ENCODE measurements at places on chromosomes 6 and 20.
A peak's percentile ranks its signal among the peaks of the same experiment; 100 is the strongest.

DNA sequence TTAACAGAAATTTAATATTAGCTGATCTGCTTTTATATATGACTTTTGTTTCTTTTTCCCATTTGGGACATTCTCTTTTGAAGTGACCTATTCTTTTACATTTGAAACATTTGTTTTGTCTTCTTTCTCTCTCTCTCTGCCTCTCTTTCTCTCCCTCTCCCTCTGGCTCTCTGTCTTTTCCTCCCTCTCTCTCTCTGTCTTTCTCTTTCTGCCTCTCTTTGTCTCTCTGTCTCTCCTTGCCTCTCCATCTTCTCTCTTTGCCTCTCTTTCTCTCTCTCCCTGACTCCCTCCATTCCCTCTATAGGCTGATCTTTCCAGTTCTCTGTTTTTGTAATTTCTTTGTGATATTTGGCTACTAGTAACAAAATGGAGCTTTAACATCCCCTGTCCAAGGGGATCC, 52.0 kb upstream of the TULP1 start:
- no peak for DNase-seq

- DNase-seq, result no peak
Measured at GRCh38 chr6:98587555-98587954, 246.8 kb upstream of the POU3F2 start.

- no peak for DNase-seq
Measured at GRCh38 chr6:133594652-133595110, 294.2 kb upstream of the TCF21 start.

DNA sequence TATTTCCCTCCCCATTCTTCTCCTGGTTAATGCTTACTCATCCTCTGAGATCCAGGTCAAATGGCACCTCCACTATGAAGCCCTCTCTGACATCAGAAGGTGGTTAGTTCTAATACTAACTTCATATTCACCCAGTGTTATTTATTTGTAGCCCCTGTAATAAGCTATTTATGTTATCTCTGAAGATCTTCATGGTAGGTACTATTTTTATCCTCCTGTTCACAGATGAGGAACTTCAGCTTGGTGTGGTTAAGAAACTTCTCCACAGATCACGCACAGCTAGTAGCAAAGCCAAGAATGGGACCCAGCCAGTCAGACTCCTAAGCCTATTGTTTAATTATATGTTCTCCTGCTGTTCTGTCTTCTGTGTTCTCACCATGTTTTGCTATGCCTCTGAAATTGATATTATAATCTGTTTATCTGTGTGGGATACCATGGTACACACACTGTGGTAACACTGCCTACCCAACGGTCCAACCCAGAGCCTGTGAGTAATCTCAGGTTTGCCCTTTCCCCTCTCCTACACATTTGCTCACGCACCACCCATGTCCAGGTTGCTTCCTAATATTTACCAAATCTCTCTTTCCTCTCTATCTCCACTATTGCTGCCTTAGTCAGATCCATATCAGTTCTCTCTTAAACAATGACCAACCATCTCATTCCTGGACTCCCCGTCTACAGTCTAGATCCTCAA, 98.4 kb downstream of the IPCEF1 start:
- no peak for DNase-seq

GRCh38 chr6:169009628-169010027, 244.0 kb downstream of the THBS2 start:
- no peak for DNase-seq

GRCh38 chr6:27568226-27568897, 95.5 kb upstream of the ZNF184 start:
- DNase-seq, result no peak

DNA sequence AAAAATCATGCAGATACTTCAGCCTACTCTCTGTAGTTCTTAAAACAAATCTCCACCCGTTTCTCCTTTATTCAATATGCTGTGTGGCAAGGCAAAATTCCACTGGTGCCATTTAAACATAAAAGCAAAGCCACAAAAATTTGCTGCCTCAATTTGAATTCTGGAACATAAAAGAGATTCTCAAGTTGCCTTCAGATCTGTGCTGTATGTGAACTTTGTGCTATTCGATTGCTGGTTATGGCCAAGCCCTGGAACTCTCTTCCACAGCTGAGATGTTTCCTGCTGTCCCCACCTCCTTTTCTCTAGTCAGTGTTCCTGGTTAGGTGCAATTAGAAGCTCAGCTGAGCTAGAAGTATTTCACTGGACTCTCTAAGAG, 395.3 kb upstream of the BTBD3 start:
- no peak for DNase-seq

DNA sequence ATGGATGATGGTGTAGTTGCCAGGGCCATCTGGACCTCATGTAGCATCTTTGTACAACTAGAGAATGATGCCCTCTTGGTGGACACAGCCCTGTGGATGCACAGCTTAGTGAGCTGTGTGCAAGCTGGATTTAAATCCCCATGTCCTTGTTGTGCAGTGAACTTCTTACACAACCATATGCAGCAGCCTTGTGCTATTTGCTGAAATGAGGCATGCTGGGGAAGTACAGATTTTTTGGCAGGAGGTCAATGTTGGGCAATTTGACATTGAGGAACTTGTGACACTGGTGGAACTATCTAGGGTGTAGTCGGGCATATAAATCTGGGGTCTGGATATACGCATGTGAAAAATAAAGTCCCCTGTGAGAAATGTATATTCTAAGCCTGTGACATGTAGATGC, 5.8 kb upstream of the CDC5L start:
- DNase-seq, result no peak

DNA sequence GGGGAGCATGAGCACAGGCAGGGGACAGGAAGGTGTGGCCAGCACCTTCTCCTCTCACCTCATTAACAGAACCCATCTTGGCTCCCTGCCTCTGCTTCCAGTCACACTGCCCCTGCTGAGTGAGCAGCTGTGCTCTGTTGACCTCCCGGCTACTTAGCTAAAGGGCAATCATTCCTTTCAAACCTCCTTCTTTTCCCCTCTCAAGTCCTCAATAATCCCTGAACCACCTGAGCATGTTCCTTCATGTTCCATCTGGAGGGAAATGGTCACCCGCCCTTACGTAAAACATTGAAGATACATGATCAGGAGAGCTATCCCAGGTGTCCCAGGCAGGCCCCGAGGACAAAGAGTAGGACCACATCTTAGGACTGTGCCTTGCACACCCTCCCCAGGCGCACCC, 21.7 kb upstream of the MRPS10 start:
- no peak for DNase-seq

GRCh38 chr6:146056506-146056905, 27.6 kb downstream of the GRM1 start:
- DNase-seq, result no peak

DNA sequence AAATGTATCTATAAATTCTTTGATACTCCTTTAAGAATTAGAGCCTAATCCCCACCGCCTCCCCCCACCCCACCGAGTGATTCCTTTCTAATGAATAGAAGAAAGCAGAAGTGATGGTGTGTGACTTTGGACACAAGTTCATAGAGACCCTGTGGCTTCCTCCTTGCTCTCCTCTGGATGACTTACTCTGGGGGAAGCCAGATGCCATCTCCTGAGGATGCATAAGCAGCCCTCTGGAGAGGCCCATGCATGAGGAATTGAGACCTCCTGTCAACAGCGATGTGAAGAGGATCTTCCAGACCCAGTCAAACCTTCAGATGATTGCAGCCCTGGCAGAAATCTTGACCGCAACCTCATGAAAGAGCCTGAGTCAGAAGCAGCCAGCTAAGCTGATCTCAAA, 21.1 kb downstream of the AHCY start:
- no peak for DNase-seq

GRCh38 chr6:63295553-63296194, 24.1 kb downstream of the LGSN start:
- DNase-seq, result no peak

DNA sequence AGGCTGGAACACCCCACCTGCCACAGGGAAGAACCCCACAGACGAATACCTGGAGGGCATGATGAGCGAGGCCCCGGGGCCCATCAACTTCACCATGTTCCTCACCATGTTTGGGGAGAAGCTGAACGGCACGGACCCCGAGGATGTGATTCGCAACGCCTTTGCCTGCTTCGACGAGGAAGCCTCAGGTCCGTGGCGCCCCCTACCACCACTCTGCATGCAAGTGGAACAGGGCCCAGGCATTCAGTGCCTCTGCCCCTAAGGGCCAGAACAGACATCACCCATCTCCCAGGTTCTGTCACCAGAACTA, 6.6 kb downstream of the MYL9 start:
- no peak for DNase-seq

DNA sequence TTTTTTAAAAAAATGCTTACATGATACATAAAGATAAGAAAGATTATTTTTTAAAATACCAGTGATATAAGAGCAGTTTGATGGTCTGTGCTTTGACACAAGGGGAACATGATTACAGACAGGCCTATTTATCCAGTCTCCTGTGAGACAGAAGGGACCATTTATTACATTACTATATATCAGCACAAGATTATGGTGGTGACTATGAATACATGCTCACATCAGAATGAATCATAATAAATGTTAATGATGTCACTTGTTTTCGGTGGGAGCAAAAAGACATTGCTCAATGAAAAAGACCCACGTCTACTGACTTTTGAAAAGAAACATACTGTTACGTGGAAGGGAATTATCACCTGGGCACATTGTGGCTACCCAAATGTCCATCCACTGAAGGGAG, 455.1 kb downstream of the CDC5L start:
- DNase-seq, result no peak

- DNase-seq, result peak; percentile 5
Measured at GRCh38 chr6:151014404-151015100, 149.1 kb downstream of the MTHFD1L start.

DNA sequence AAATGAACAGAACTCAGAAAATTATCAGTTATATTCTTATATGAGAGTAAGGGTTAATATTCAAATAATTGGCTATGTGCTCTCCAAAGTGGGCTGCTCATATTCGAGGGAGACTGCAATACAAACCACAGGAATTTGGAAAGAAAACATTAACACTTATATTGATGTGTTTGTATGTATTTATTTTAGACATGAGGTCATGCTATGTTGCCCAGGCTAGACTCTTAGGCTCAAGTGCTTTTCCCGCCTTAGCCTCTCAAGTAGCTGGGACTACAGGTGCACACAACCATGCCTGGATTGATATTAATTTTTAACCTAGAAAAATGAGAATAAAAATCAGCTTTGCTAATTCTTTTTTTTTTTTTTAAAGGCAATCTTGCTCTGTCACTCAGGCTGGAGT, 35.0 kb downstream of the BTBD9 start:
- no peak for DNase-seq

- no peak for DNase-seq
Measured at GRCh38 chr20:64266988-64267387, 11.4 kb downstream of the PCMTD2 start.

DNA sequence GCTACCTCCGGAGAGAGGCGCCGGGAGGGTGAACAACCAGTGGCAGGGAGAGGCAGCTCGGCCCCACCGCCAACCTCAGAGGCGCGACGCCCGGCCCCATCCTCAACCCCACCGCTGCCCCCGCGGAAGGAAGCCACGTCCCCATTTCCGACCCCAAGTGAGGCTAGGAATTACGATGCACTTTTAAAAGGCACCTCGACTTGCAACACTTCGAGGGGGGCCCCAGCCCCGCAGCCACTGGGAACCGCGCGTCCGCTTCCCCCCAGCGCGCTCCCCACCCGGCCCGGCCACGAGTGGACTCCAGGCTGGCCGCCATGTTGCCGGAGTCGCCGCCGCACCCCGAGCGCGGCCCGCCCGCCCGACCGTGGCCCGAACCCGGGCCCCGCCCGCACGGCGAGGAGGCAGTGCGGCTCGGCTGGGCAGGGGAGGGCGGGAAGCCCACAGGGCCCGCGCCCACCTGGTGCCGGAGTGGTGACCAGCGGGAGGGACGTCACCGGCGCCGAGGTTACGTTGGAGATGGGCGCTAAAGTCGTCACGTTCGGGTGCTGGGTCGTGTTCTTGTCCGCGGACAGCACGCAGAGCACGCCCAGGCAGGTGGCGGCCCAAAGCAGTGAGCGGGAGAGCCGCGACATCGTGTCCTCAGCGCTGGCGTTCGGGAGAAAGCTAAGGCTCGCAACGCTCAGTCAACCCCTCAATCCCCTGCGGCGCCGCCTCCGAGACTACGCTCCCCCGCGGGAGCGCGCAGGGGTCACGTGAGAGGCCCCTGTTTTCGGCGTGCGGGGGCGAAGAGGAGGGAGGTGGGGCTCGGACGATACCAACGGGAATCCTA, at the start of gene CD164:
TSS of gene CD164 (minus strand) at position 721 of the 829 bp plus-strand sequence. CDS start at position 632, 89 bp downstream.
- DNase-seq, result peak; percentile 89

DNA sequence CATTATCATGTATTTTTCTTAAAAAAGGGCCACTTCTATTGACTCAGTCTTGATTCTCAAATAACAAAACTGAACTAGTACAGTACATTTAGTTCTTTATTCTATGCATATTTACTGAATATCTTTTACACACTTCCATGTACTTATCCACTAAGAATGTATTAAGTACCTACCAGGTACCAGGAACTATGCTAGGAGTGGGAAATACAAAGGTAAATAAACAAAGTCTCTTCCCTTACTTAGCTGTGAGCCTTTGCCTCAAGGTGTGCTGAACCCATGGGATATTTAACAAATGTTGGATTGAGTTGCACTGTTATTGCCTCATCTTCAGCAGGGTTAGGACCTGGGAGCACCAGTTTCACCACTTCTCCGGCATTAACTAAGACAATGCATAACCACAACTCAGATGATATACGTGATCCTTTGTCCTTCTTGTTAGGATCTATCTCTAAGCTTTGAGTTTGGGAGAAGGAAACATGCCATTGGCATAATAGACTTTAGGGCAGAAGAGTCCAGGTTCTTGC, 533.9 kb downstream of the TFAP2B start:
- DNase-seq, result no peak

DNA sequence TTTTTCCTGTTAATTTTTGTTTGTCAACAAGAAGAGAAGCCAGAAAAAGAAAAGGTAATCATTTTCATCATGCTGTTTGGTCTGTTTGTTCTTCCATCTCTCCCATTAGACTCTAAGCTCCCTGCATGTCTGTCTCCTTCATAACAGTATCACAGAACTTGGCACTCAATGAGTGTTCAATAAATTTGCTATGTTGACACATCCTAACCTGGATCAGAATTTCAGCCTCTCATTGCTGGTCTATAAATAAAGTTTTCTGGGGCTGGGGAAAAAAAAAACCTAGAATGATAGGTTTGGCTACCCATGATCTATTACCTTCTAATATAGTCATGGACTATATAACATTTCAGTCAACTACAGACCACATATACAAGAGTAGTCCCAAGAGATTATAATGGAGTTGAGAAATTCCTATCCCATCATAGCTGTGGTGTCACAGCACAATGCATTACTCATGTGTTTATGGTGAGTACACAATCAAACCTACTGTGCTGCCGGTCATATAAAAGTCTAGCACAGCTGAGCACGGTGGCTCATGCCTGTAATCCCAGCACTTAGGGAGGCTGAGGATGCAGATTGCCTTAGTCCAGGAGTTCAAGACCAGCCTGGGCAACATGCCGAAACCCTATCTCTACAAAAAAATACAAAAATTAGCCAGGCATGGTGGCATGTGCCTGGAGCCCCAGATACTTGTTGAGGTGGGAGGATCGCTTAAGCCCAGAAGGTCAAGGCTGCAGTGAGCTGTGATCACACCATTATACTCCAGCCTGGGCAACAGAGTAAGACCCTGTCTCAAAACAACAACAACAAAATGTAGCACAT, 5.9 kb downstream of the NUDT3 start:
- DNase-seq, result no peak

- DNase-seq, result no peak
Measured at GRCh38 chr6:14765721-14766390, 480.0 kb upstream of the JARID2 start.

Measured in stimulated activated CD8-positive, alpha-beta memory T cell treated with anti-CD3 and anti-CD28 coated beads, Interleukin-7, amount 100 ng/mL, for 4 hours (primary cell).